Activated gamma-delta T cell treated with anti-CD3 and anti-CD28 coated beads, Interleukin-2, amount 50 U/mL, for 16 hours (primary cell): ENCODE measurements at places on chromosomes 2 and 18.

- no peak for DNase-seq
These were observed 695.7 kb downstream of the TDRD15 start for GRCh38 chr2:21819454-21819853.

GRCh38 chr2:28578774-28579173 lies 82.9 kb downstream of the PLB1 start:
- no peak for DNase-seq

DNA sequence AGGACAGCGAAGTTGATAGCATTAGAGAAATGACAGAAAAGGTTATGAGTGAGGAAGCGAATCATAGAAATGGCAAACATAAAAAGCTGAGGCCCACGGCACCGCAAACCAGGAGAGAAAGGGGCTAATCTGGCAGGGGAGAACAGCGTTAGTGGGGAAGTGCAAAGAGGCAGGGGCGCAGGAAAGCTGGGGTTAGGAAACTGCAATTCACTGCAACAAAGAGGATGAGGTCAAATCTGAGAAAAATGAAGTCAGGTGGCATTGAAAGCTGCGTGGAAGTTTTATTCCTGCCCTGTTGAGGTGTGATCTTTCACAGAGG lies 653 bp upstream of the ABI2 start:
- no peak for DNase-seq

- DNase-seq: peak; percentile 53
These were observed 172 bp downstream of the PRKD3 start for GRCh38 chr2:37324536-37324785.

DNA sequence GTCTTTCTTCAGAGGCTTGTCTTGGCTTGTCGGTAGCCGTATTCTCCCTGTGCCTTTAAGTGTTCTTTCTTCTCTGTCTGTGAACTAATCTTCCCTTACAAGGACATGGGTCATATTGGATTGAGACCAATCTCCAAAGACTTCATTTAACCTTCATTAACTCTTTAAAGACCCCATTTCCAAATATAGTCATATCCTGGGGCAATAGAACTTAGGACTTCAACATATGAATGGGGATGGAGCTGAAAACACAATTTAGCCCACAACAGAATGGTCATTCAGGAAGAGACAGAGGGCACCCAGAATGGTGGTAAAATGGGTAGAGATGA lies 82.1 kb upstream of the TANK start:
- DNase-seq: no peak
